ENCODE measurements at places on chromosomes 5 and 9.
A peak's percentile ranks its signal among the peaks of the same experiment; 100 is the strongest.

DNA sequence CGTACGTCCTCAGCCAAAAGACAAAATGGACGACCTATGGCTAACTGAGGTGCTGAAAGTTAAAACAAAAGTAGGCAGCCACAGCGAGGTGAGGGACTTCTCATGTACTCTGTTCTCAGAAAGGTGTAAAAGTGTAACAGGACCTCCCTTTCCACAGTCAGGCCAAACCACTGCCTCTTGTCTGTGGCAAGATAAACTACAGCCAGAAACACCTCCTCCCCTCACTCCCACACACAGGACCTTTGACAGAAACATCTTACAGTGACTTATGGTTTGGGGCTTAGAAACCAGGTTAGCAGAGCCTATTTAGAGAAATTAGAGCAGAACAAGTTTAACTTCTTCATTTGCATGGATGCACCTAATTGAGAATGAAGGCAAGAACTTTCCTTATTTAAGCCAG is 499.1 kb upstream of the GRIN3A start:
- DNase-seq, result no peak

DNA sequence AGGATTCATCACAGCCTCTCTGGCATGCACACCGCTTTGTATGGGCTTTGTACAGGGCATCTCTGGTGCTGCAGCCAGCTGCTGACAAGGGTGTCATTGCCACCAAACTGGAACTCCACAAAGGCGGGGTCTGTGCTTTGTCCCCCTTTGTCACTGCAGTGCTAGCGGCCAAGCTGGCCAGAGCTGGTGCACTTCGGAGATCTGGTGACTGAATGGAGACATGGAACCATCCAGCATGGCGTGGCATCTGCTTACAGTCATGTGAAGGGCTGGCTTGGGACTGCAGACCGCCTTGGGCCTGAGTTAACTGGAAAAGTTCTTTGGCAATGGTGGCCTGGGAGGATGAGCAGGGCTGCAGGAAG is 18.7 kb upstream of the COL5A1 start:
- peak; percentile 69 for DNase-seq

DNA sequence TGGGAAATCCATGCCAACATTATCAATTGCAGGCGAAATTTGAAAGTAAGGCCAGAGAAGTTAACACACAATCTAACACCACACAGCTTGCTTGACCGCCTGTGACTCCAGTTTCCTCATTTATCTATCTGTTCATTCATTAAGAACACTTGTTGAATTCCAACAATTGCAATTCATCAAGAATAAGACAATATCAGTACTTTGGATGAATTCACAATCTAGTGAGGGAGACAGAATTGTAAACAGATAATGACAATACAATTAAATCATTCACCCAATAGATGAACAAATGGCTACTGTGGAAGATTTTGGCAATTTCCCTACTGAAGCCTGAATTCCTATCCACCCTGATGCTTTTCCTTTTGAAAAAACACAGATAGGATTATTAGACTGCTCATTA is 181.6 kb downstream of the TRIM36 start:
- no peak for DNase-seq

- no peak for DNase-seq
Measured at GRCh38 chr9:23707249-23707648, 118.8 kb downstream of the ELAVL2 start.

GRCh38 chr5:96384353-96384752 is 48.7 kb downstream of the PCSK1 start:
- no peak for DNase-seq

GRCh38 chr5:123283031-123283430 is 140.2 kb downstream of the CEP120 start:
- DNase-seq, result no peak

GRCh38 chr5:138948471-138949222 is 73.5 kb upstream of the LRRTM2 start:
- no peak for DNase-seq

DNA sequence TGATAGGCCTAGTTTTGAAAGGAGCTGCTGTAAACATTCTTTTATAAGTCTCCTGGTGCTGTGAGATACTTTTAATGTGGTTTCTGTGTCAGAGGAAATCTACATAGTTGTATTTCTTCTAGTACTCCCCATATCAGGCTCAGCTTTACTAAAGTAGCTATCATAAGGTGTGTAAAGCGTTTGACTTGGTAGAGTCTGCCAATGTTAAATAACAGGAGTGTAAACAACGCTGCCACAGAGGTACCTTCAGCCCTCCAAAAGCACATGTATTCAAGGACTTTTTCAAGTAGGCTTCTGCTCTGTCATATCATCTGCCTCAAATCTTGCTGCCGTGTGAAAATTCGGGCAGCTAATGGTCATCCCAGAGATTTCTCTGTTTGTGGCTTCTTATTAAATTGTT is 142.7 kb downstream of the ZSWIM6 start:
- no peak for DNase-seq

DNA sequence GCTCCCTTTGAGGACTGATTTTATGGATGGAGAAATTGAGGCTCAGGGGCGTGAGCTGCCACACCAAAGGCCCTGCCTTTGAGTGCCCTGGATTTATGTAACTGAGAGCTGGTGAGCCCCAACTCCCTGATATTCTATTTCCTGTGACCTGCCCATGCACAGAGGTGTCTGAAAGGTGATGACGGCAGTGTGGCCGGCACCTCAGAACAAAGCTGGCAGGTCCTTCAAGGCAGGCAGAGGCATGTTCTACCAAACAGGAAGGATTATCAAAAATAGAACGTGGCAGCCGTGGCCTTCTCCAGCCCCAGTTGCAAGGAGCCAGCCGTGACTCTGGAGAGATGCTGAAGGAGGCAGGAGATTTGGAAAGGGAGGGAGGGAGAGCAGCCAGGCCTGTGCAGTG is 36.2 kb downstream of the INSYN2B start:
- no peak for DNase-seq

GRCh38 chr5:81303563-81303962 is 2.2 kb downstream of the ZCCHC9 start:
- no peak for DNase-seq

- DNase-seq, result no peak
Measured at GRCh38 chr9:96620832-96621269, 1.2 kb upstream of the CDC14B start.

- peak; percentile 86 for DNase-seq
Measured at GRCh38 chr9:129383561-129384490, 205.8 kb upstream of the IER5L start.

DNA sequence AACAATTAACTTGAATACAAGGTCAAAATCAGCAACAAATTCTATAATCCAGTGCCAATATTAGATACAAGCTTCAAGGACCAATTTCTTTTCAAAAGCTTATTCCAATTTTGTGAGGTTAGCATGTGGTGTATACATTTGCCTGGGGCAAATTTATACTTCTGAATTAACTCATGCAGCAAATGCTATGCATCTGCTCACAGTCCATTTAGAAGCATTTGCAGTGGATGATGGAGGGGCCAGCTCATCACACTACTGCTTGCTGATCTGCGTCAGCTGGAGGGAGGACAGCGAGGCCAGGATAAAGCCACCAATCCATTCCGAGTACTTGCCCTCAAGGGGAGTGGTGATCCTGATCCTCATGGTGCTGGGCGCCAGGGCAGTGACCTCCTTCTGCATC is 474.3 kb upstream of the KIF2A start:
- DNase-seq, result no peak

GRCh38 chr5:673831-674629 is 19.1 kb downstream of the TPPP start:
- DNase-seq, result no peak

DNA sequence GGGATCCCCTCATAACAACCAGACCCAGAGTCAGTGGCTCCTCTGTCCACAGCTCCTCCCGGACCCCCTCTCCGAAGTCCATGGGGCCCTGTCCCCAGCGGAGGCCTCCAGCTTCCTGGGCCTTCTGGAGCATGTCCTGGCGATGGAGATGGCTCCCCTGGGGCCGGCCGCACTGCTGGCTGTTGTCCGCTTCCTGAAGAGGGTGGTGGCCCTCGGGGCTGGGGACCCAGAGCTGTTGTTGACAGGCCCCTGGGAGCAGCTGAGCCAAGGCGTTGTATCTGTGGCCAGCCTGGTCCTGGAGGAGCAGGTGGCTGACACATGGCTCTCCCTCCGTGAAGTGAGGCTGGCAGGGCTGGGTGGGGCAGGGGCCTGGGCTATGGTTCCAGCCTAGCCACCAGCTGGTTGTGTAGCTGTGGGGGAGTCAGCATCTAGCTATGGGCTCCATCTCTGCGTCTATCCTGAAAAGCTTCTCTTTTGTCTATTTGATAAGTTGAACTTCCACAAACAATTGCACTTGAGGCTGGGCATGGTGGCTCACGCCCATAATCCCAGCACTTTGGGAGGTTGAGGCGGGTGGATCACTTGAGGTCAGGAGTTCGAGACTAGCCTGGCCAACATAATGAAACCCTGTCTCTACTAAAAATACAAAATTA is 4.7 kb downstream of the ADGRD2 start:
- DNase-seq, result no peak

- no peak for DNase-seq
Measured at GRCh38 chr9:130483371-130483971, 38.7 kb downstream of the ASS1 start.

GRCh38 chr5:62606878-62607277 is 28.3 kb downstream of the LRRC70 start:
- DNase-seq, result no peak

GRCh38 chr9:6355728-6356127 is 27.6 kb downstream of the TPD52L3 start:
- no peak for DNase-seq

GRCh38 chr9:96417661-96418082 is 498 bp downstream of the ZNF367 start:
- peak; percentile 65 for DNase-seq

DNA sequence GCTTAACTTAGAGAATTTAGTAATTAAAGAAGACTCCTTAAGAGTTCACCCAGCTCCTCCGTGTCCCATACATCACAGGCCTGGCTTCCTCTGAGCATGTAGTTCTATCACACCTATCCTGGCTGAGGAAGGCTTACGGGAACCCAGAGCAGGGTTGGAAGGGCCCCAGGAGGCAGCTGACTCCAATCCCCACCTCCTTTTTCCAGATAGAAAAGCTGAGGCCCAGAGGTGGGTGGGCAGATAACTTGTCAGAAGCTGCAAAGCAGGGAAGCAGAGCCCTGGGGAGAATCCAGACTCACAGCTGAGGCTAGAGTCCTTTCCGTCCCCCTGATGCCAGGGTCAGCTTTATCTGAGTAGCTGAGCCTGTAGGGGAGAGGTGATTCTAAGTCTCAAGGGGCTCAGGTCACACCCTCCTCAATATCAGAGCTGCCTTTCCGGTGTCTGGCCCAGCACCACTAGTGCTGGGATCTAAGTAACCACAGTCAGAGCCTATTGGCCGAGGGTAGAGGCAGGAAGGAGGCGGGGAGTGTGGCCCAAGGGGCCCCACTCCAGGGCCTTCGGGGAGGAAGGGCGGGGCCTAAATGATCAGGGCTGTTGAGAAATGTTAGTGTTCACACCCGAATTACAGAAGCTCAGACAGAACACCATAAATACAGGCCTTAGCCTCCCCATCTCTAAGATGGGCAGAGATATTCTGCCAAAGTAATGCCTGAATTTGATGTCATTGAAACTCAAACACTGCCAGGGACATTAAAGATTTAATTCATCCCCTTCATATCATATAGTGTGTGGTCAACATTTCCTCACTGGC is 9.9 kb downstream of the CCDC69 start:
- DNase-seq, result no peak

DNA sequence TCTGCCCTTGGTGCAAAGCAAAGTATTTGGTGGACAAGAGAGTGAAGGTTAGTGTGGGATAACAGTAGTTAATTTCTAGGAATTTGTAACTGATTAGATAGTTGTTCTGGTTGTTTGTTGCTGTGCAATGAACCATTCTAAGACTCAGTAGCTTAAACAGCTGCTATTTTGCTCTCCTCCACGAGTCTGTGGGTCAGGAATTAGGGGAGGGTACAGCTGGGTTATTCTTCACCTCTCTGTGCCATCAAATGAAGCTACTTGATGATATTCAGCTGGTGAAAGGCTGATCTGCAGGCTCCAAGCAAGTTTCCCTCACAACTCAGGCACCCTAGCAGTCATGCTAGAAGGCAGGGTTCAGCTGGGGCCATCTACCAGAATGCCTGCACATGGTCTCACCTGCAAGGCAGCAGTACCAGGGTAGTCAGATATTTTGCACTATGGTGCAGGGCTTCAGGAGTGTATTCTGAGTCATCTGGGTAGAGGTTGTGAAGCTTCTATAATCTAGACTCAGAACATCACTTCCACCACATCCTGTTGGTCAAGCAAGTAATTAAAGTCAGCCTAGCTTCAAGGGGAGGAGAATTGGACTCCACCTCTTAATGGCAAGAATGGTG is 159.5 kb upstream of the SLC28A3 start:
- no peak for DNase-seq

All from left forelimb (tissue), 1 donor.